Renal cortex interstitium (tissue), 15 donors: ENCODE measurements at places on chromosomes 3 and 15.

DNA sequence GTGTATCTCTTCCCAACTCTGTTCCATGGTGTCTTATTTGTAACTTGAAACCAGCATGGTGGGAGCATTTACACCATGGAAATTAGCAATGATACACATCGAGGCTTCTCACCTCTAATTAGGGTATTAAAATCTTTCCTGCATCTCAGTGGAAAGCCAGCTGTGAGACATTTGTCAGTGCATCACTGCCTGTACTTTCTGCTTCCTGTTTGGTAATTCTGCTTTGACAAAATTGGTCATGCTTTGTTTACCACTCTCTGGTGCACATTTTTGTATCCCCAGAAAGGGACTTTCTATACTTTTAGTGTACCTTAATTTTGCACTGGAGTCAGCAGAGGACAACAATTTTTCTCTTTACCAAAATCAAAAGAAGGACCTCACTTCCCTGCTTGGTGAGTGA is 402.1 kb downstream of the PDCD6IP start:
- DNase-seq: no peak

DNA sequence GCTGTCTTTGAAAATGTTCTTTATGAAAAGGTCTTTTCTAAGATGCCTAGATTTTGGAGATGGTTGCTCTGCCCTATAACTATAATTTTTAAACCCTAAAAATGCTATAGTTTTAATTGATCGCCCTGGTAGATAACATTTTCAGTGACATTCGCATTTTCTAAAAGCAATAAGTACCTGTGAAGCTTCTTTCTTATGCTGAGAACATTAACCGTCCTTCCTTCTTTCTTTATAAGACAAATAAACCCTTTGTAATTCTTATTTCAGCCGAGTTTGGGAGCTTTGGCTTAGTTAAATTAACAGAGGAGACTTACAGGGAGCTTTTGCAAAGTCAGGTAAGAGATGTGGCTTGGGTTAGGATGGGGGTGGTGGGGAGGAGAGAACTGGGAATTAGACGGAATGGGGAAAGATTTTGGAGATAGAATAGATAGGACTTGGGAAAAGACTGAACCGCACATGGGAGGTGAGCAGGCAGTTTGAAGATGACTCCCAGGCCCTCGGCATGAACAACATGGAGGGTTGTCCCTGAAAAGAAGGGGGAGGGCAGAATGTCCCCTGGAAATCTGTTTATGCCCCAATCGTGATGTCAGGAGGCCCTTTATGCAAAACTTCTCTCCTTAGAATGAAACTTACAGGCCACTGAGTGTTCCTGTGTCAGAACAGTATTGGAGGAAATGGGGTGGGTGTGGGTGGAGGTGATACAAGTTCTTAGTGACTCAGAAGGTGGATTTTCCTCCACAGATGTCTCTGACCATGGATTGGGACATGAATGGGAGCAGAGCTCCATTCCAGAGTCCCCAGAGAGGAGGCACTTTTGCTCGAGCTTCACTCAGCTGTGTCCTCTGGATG is 76.2 kb upstream of the LARS2 start:
- DNase-seq: no peak

DNA sequence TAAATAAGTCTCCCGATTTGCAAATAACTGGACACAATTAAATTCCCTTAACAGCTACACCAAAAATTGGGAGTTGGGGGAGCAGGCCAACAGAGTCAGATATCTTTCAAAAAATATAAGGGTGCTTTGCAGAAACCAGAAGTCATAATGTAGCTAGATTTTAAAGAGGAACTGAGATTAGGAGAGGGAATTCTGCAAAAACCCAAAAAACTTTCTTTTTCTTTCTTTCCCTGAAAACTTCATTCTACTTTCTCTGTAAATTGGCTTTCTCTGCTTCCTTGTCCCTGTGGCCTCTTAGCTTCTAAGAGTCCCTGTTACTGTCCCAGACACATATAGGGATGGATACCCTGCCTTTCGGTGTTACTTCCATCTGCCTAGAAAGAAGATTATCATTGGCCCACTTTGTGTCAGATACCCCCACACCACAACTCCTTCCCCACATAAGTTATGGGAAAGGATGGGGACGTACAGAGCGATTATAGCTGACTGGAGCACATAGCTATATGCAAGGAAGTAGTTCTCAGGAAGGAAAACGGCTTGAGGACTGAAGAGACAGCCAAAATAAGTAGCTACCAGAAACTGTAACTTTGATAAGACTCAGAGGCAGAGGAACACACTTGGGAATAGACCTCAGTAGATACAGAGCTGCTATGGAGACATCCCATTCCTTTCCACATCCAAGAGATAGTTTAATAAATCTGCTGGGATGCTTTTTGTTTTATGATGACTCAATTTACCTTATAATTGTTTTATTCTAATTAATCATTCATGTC is 129.1 kb upstream of the TGFBR2 start:
- DNase-seq: no peak

- no peak for DNase-seq
Observed at GRCh38 chr15:57551715-57552677, 39.7 kb upstream of the MYZAP start.

DNA sequence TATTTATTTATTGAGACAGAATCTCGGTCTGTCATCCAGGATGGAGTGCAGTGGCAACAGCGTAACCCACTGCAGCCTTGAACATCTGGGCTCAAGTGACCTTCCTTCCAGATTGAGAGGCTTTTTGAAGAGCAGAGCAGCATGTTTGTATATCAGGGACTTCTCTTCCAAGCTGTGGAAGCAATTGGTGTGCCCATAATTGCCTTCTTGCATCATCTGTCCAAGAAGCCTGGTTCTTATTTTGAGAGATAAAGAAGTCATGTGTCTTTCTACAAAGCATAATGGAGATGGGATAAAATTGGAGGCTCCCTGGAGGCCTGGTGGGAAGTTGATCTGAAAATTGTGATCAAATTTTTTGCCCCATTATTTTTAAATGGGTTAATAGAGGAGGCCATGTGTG is 183.8 kb upstream of the MCTP2 start:
- no peak for DNase-seq

DNA sequence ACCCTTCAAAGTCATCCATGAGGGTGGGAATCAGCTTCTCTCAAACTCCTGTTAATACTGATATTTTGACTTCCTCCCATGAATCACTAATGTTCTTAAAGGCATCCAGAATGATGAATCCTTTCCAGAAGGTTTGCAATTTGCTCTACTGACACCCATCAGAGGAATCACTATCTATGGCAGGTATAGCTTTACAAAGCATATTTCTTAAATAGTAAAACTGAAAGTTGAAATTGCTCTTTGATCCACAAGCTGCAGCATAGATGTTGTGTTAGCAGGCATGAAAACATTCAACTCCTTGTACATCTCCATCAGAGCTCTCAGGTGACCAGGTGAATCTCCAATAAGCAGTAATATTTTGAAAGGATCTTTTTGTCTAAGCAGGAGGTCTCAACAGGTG is 66.3 kb downstream of the B3GNT5 start:
- DNase-seq: no peak

DNA sequence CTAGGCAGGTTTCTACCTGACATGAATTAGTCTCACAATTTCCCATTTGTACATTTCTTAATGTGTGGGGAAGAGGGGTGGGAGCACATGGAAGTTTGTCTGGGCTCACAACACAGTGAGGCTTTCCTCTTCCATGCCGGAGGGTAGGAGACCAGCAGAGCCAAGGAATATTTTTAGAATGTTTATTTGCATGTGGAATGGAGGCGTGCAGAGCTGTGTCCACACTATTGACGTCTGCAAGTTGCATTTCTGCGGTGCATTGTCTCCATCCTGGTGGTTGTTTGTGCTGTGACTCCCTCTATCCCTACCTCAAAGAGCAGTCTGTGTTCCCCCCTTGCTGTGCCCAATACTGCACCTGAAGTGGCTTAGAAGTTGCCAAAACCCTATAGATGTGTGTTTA is 103.1 kb upstream of the LRTM1 start:
- no peak for DNase-seq

- no peak for DNase-seq
Observed at GRCh38 chr3:56927855-56928254, 126.1 kb upstream of the ARHGEF3 start.

GRCh38 chr3:126423191-126424038 is 28.7 kb downstream of the CFAP100 start:
- no peak for DNase-seq

DNA sequence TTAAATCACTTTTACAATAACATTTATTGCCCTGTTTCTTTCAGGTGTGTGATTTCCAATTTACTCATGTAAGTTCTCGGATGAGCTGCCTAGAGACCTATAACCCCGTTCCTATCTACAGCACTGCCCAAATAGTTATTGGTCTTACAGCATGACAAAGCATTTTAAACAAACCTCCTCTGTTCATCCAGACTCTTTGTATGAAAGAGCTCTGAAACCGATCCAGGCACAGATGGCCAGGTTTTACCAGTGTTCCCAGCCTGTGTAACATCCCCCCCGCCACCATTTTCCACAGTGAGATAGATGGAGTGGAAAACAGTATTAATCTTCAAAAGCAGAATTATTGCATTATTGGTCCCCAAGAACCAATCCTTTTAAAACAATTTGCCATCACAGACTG is 59.0 kb upstream of the SPTSSB start:
- DNase-seq: no peak

DNA sequence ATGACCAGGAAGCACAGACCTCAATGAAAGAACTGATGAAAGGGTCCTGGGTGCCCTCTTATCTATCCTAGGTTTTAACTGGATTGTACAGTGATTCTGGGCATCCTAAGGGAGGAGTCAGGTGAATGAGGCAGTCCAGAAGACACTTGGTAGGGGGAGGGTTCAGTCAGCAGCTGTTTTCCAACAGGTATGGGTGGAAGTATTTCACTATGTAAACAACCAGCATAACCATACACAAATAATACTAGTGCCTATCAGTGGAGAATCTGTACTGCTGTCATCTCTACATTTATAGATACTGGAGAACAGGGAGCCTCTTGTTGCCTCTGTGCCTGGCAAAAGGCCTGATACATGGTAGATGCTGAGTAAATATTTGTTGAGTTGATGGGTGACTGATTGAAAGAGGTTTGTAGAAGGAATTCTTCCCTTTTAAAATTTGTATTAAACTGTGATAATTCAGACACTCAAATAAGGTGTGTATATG is 328.5 kb downstream of the RBMS3 start:
- DNase-seq: no peak

DNA sequence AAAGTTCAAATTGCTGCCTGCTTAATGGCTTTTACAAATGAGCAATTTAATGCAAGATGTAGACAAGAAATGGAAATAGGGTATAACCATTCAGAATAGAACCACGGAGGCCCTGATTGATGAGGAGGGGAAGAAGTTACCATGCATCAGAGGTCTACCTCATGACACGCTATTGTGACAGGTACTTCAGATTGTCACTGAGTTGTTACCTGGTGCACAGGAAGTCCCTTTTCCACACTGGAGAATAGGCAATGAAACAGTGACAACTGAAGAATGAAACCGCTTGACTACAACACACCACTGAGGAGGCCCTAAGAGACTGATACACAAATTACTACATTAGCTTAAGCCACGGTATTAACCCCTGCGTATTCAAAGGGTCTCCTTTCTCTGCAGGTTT is 251.2 kb downstream of the RYR3 start:
- no peak for DNase-seq

DNA sequence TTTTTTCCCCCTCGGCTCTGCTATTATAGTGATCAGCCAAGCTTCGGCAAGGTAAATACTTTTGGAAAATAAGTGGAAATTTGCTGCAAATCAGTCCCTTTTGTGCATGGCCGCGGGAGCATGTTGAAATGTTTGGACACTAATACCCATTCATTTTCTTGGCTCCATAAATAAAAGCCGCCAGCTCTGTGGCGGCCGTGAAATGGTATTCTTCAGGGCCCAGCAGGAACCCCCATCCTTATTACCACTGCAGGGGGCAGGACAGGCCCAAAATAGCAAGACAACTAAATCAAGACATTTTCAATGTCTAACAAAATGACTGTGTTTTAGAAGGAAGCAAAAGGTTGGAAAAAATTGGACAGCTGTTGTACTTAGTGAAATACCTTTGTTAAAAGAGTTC is 362.3 kb downstream of the NR2F2 start:
- DNase-seq: no peak

DNA sequence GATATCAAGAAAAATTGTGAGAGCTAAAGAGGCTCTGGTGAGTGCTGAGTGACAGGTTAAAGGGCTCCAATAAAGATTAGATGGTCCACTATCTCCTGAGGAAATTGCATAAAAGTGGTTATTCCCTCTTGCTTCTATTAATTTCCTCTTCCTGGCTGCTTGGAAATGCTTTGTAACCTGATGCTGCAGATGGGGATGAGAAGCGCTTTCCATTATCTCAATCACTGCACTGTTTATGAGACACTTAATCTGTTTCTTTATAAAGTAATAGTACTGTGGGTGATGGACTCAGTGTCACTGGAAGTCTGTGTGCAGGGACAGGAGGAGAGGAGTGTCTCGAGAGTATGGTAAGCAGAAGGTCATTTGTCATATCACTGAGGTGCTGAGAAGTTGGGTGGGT is 305.3 kb downstream of the EPHB1 start:
- DNase-seq: no peak

DNA sequence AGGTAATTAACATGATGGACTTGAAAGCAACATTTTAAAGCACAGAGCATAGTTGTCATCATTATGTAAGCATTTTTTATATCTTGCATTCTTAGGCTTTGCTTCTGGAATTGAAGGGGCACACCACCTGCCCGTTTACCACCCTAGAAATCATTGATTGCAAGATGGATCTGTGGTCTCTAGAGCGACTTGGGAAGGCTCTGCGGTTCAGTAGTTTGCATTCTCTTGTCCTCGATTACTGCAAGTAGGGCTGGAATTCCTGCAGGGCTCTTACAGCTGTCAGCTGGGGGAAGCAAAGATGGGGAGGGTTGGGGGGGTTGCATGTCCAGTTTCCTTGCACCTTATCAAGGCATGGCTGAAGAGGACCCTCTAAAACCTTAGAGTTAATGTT is 56.7 kb upstream of the RNF7 start:
- DNase-seq: no peak

- DNase-seq: no peak
Observed at GRCh38 chr3:127011270-127011992, 28.5 kb downstream of the PLXNA1 start.

DNA sequence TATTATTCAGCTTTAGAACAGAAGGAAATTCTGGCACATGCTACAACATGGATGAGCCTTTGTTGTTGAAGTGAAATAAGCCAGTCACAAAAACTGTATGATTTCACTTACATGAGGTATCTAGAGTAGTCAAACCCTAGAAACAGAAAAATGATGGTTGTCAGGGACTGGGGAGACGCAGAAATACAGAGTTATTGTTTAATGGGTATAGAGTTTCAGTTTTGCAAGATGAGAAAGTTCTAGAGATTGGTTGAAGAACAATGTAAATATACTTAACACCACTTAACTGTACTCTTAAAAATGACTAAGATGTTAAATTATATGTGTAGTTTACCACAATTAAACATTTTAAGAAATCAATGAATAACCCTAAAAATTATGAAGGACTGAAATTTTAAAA is 15.8 kb downstream of the SPTSSB start:
- no peak for DNase-seq
